ENCODE measurements at places on chromosomes 3 and 15.

DNA sequence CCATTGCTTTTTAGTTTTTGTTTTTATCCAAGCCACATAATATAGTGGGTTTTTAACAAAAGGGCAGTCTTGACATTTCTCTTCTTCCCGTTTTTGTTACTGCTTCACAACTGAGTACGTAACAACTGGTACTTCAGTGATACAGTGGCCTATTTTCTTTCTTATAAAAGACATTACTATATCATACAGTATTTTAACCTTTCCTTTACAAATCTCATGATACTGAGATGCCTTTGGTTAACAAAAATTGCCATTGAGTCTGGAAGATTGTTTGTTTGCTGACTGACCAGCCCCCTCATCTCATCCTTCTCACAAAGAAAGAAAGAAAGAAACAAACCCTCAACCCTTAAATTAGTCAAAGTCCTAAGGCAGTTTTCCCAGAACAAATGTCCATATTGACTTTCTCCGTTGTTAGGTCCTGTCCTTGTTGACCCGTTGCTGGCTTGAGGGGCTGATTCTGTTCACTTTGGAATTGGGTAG, 77.0 kb upstream of the SAMMSON start:
- DNase-seq = no peak

GRCh38 chr3:196694941-196695848, 16.9 kb downstream of the CEP19 start:
- no peak for DNase-seq

- DNase-seq = no peak
These were observed 31.2 kb upstream of the PSMD6 start for GRCh38 chr3:64054488-64054887.

DNA sequence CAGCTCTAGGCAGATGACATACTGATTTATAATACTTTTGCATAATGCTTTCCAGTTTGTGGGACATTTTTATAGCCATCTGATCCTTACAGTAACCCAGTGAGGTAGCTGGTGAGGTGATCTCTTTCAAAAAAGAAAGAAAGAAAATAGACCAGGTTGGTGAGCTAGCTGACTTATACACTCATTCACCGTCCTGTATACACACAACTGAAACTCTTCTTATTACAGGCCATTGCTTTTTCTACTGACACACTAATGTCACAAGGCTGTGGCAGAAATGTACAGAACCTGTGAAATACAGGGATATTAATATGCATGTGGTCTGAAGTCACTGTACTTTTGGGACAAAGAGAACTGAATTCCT, 150.2 kb upstream of the BHLHE40 start:
- DNase-seq = no peak

GRCh38 chr3:10442151-10442795, 63.1 kb downstream of the ATP2B2 start:
- no peak for DNase-seq

DNA sequence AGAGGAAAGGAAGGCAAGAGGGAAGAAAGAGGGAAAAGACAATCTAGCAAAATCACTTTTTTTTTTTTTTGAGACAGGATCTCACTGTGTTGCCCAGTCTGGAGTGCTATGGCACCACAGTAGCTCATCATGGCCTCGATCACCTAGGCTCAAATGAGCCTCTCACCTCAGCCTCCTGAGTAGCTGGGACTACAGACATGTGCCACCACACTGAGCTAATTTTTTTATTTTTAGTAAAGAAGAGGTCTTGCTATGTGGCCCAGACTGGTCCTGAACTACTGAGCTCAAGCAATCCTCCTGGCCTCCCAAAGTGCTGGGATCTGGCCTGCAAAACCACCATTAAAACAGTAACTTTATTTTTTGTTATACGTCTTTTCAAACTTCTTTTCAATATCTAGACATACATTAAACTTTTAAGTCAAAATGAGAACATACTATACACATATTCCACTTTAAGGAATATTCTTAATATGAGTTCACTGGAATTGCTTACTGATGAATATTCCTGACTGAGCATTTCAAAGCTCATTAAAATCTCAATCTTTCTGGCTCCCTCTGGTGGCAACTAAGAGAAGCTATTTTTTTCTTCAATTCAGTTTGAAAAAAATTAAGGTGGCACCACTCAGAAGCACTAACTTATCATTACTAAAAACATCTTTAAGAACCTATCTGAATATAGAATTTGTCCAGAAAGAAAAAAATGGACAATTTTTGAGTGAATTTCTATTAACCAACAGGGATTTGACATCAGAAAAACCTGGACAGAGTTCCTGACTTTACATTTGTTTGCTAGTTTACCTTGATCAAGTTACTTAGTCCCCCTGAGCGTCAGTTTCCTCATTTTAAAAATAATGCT, 40.9 kb downstream of the UACA start:
- DNase-seq = no peak

- no peak for DNase-seq
These were observed 662 bp downstream of the UBL7 start for GRCh38 chr15:74460298-74460697.

DNA sequence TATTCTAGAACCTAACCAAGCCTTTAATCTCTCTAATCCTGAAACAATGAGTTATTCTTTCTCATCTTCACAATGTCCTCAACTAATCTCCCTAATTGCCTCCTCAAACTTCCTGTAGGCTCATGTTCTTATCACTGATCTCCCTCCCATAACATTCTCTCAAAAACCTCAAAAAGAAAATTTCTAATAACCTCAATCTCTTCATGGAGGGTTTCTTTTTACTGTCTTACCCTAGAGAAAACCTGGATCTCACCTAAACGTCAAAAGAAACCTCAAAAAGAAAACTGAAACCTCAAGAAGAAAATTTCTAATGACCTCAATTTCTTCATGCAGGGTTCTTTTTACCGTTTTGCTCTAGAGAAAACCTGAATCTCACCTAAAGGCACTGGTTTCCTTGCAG, 150.2 kb downstream of the GSK3B start:
- no peak for DNase-seq

DNA sequence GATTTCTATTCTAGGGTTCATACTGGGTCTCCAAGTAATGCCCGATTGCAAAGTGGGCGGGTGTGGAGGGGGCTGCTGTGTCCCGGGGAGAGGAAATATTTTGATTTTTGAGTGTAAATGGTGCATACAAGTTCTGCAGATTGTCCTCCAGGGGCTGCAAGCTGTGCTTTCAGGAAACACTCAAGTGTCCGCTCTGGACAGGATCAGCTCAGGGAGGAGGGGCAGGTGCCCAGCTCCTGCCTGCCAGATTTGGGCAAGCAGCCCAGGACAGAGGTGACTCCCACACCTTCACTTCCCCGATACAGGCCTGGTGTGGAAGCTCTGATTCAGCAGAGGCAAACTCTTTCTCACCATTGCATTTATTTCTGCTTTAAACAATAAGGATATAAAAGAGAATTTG, 142.7 kb downstream of the ALDH1A2 start:
- DNase-seq = no peak

DNA sequence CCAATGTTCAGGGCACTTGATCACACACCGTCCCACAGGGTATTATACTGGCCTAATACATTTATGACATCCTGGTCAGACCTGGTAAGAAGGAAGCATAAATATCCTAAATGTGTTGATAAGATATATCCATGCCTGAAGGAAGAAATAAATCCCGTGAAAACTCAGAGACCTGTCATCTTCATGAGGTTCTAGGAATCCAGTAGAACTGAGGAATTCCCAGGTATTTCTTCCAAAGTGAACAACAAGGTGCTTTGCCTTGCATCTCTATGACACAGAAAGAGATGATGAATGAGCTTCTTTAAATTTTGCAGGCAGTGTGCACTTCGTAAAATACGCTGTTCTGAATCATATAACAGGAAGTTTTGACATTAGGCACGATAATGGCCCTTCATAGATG, 78.1 kb upstream of the VGLL3 start:
- no peak for DNase-seq

DNA sequence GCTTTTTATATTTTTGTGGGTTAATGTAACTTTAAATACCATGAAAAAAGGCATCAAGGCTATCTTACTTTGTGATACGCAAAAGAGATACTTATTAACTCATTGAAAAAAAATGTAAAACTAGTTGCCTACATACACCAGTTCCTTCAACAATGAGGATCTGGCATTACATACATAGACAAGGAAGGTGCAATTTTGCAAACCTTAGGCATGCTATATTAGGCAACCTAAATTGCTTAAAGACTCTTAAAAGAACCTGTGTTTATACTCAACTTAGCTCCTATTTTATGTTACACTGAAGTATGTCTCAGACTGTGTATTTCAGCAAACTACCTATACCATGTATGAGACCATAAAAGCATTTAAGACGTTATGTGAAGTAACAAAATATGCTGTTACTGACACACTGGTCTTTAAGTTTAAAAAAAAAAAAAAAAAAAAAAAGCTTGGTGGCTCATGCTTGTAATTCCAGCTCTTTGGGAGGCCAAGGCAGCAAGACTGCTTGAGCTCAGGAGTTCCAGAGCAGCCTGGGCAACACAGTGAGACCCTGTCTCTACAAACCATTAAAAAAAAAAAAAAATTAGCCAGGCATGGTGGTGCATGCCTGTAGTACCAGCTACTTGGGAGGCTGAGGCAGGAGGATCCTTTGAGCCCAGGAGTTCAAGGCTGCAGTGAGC, 9.1 kb downstream of the TASOR start:
- DNase-seq = no peak

DNA sequence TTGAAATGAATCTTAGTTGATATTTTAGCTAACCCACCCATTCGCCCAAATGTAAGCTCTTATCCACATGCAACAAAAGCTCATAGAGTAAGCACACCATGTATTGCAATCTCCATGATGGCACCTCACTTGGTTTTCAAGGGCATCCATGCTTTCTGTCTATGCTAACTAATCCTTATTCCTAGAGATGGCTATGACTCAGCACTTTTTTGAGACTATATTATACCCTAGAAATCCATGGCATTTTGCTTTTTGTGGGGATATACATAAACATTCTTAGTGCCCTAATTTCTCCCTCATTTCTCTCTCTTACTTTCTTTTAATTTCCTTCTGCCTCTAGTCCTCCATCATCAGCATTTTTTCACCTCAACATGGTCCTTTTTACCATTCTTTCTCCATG, 168.5 kb upstream of the STT3B start:
- DNase-seq = no peak

- DNase-seq = no peak
These were observed 76.5 kb downstream of the HMG20A start for GRCh38 chr15:77497110-77497737.

- DNase-seq = no peak
These were observed 247.7 kb downstream of the VGLL3 start for GRCh38 chr3:86743233-86743632.

GRCh38 chr3:59777667-59778077, 727.8 kb upstream of the CFAP20DC start:
- no peak for DNase-seq

DNA sequence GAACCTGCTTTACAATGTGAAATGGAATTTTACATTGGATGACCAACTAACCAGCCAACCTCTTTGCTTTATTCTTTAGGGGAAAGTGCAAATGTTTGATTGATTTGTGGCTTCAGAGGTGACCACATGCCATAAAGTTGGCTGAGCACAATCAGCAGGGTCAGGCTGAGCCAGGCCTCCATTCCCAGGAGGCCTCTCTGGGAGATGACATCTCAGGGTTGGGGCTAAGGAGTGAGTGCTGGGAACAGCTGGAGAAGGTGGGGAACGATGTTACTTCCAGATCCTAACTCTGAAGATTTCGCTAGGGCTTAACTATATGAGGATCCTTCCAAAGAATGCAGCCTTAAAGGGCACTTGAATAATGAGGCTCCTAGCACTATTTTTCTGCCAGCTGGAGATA, 131.7 kb downstream of the ATP10A start:
- DNase-seq = no peak

DNA sequence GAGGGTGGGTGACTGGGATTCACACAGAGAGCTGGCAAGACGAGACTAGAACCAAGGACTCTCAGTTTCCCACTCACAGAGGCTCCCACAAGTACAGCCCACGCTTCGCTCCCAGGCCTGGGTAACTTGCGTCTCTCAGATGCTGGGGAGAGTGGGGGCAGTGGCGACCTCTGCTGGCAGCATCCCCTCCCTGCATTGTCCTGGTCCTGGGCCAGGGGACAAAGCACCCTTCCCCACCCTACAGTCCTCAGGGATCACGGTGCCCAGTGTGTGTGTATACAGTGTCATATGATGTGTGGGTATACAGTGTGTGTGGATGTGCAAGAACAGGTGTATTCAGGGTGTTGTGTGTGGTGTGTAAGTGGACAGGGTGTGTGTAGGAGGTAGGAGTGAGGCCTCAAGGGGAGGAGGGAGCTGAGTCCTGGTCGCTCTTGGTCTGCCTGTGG, 12.8 kb downstream of the VILL start:
- DNase-seq = peak; percentile 21

- no peak for DNase-seq
These were observed 26.1 kb downstream of the FBN1 start for GRCh38 chr15:48619446-48619845.

DNA sequence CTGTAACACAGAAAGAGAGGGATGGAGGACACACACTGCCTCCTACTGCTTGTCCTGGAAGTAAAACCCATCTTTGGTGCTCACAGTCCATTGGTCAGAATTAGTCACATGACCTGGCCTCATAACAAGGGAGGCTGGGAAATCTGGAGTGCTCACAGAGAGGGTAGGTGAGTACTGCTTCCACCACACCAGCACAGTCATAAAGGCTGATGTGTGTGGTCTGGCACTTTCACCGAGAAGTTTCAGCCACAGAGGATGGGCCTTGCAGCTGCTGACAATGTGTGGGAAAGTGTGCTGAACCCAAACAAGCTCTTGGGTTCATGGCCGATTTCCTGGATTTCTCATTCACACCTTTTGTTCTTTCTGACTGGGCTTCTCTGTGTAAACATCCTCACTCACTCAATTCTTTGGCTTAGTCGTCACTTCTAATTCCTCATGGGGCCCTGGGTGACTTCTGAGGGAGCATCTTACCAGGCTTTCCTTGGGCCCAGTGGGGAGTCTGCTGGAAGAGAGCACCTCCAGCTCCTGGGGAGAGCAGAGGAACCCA, 100.7 kb downstream of the ASB7 start:
- DNase-seq = no peak

- no peak for DNase-seq
These were observed 28.5 kb downstream of the PLAAT1 start for GRCh38 chr3:193269343-193270028.

DNA sequence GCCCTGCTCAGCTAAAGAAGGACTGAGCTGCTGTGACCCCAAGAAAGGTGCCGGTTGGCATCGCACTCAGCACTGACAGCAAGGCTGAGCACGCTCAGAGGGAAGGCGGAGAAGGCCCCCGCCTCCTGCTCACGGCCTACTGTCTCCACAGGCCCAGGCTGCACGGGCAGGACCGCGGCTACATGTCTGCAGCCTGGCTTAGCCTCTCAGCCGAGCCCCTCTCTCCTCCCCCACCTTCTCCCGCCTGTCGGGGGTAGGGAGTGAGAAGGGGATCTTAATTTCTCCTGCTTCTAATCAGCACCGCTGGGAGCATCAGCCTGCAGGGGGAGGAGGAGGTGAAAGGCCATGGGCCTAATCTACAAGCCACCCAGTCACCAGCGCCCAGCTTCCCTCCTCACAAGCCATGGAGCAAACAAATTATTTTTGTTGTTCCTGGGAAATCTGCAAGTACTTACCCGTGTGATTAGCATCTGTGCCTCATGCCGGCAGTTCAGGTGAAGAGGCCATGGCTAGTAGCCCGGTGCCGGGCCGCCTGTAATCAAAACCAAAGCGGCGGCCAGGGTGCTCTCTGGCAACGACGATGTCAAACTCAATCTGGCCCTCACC, 68.1 kb downstream of the EPHB3 start:
- no peak for DNase-seq

- DNase-seq = no peak
These were observed 19.1 kb upstream of the XIRP1 start for GRCh38 chr3:39211332-39212130.

Measured in effector memory CD4-positive, alpha-beta T cell (primary cell).